Astrocyte of the spinal cord (primary cell): ENCODE measurements at places on chromosomes 7 and 10.

- DNase-seq, result no peak
Measured at GRCh38 chr10:119349341-119349740, 142.0 kb downstream of the GRK5 start.

DNA sequence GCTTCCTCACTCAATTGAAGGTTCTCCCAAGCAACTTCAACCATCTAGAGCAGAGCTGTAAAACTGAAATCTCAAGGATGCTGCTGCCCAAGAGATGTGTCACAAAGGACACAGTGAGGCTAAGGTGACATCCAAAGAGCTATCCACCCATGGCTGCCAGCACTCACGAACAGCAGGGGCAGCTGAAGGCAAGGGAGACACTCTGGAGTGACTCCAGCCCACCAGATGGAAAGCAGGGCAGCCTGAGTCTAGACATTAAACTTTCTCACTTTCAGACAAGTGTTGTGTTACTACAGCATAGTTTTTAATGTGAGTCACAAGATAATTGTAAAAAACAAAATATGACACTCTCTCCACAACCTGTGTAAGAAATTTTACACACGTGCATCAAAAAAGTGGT lies 113.5 kb downstream of the LARP4B start:
- DNase-seq, result peak; percentile 12

DNA sequence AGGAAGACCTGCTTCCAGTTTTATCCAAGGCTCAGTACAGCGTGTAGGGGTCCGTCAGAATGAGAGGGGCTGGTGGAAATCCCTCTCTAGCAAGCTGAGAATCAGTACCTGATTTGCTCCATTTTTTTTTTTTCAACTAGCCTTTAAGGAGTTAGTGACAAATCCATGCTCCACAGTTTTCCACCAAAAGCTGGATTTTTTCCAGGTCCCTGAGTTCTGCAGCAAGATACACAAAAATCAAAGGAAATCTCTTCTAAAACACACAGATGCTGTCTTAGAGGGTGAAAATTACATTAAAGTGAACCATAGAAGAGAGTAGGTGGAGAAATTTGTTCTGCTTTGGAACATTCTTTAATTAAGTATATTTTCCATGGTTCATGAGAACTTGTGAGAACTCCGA lies 30.4 kb downstream of the MDFIC start:
- no peak for DNase-seq

DNA sequence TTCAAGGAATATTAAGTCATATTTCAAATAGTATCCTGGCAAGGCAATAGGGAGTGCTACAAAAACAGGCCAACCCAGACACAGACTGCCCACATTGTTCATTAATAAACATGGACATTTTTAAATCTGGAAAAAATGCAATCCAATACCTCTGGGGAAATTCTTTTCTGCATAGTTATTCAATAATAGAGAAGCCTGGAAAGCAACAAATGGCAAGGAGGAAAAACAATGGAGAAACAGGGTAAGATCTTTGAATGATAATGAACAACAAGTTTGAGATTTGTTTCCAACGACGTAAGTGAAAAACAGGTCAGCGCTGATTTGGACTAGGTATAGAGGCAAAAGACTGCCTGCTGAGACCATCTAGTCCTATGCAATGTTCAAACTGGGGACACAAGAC lies 44.7 kb upstream of the ZNF800 start:
- DNase-seq, result no peak

- peak; percentile 87 for DNase-seq
Measured at GRCh38 chr10:104445359-104445758, 91.7 kb downstream of the CFAP58 start.

DNA sequence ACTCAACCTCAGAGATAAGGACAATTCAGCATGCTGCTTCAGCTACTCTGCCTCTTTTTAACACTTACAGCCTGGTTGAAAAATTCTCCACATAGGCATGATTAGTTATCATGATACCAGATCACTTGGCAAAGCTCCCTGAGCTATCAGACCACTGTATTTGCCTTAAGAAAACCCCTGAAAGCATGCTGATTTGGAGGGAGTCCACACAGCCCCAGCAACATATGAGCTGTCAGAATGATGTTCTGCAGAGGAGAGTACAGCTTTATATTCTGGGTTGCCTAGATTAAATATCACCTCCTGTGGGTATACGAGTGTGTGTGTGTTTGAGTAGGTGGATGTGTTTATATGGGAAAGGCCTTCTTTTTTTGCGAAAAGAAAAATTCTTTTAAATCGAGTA lies 170.2 kb upstream of the CHRM2 start:
- DNase-seq, result no peak

- DNase-seq, result no peak
Measured at GRCh38 chr10:110843796-110844616, 27.7 kb upstream of the PDCD4 start.
